Smooth muscle cell of the pulmonary artery (primary cell): ENCODE measurements at places on chromosomes 16 and 17. TPM values are rescaled to one million over a fixed set of nuclear protein-coding genes. Genes with fewer than 3 reads are reported as not detected.

Gene DHRS7C
- total RNA-seq: not detected in 2 replicates

Gene WSCD1
- 0.85 and 6.9 TPM in 2 replicates for total RNA-seq

Gene CLEC19A
- not detected in 2 replicates for total RNA-seq

Gene PLEKHH3
- 16.9 and 23.8 TPM in 2 replicates for total RNA-seq

Gene SRRM2
- 108 and 123 TPM in 2 replicates for total RNA-seq

Gene DOC2B
- not detected in 2 replicates for total RNA-seq

Gene BBS2
- 46.3 and 47.3 TPM in 2 replicates for total RNA-seq

Gene CIBAR2
- not detected in 2 replicates for total RNA-seq

Gene KRTAP9-4
- not detected in 2 replicates for total RNA-seq

Gene PTX4
- 0.20 TPM in 1 of 2 replicates, not detected in the other for total RNA-seq

Gene NLRC3
- under 0.01 and 0.07 TPM in 2 replicates for total RNA-seq

Gene CCL7
- total RNA-seq: 0.85 and 3.7 TPM in 2 replicates
